ENCODE measurements at places on chromosomes 16 and 17.

DNA sequence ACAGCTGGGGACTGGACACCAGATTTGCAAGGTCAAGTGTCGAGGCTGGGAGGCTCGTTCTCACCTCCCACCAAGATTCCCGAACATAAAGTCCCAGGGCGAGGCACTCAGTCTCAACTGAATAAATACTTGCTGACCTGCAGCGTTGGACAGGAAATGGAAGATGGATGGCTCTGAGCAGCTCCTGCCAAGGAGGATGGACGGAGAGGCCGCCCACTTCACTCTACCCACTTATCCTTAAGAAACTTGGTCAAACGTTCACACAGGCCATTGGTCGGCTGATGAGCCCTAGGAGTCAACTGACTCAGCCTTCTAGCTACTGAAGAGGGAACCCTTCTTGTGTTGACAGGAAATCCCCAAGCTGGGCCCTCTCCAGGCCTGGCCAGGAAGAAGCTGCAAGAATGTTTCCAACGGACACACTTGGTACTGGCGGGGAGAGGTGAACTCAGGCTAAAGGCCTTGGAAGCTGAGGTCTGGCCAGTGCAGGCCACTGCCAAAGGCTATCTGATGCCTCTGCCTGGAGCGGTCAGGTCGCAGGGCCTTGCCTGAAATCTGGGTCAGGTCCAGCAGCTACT, 50.0 kb downstream of the VAC14 start:
- DNase-seq, result no peak

- no peak for DNase-seq
Observed at GRCh38 chr16:9497750-9498149, 406.3 kb downstream of the HAPSTR1 start.

DNA sequence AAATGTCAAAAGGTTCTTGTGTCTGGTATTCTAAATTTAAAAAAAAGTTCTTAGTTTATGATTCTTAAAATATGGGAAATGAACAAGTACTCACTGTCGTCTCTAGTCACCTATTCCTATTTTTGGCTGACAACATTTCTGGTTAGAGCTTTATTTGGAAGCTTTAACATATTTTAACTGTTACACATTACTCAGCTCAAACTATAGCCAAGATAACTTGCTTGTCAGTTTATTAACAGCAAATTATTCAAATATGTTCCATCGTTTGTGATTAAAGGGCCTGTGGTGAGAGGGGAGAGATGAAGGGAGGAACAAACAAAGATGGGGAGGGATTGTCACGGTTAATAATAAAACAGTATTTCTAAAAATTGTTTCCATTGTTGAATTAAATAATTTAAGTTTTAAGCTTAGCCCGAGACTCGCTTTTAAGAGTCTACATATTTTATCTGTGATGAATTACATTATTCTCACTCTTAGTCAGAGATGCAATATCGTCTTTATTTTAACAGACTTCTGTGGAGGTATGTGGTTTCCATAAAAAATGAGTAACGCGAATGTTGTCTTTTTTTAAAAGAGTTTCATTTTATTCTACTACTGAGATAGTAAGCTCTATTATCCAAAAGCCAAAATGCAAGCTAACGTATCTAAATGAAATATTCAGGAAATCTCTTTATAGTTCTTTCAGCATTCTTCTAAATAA, 321.9 kb upstream of the PMFBP1 start:
- DNase-seq, result no peak

- DNase-seq, result no peak
Observed at GRCh38 chr17:80047176-80047575, 10.7 kb downstream of the CCDC40 start.

DNA sequence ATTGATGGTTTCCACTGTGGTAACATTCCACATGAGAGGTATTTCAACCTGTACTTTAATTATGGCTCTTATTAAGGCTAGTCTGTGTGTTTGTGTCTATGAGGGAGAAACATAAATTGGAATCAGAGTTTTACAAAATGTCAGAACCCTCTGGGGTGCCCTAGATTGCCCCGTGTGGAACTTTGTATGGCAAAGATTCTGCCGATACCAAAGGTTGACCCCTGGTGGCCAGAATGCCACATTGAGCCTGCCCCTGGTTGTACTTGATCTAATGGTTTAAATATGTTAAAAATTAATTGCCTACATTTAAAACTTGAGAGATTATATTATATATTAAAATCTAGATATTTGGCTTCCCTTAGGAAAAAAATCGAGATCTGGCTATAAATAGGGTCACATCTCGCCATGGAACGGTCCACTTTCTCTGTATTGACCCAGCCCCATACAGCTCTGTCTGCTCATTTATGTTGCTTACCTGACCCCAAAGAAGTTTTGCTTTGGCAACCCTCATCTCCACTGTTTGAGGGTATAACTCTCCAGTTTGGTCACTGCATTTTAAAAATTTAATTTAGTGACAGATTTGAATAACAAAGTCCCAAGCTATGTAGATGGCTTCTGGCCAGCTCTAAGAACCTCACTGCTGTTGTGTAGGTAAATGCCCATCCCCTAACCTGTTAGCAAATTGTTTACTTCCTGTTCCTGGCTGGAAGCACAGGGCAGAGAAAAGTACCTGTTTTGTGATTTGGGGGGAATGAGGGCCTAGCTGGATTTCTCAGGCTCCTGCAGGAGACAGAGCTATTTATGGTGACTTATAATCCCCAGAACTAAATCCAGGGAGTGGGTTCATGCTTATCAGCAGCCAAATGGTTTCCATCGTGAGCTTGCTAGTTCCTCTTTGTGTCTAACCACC, 95.0 kb downstream of the PLCG2 start:
- DNase-seq, result peak; percentile 15

DNA sequence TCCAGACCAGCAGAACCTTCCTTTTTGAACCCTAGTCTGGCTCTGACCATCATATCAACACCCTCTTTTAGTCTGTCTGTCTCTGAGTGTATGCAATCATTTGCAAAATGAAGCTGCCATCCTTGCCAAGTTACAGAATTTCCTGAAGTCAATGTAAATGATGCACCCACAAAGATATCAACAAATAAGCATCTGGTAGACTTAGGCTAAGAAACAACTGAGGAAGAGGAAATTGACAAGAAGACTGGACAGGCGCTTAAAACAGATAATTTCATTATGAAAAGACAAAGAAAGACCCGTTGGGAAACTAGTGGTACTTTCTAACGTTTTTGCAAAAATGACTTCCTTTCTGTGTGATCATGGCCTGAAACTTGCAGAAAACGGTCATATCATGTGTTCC, 24.7 kb upstream of the CIITA start:
- no peak for DNase-seq

GRCh38 chr17:79991924-79992648, 43.6 kb downstream of the TBC1D16 start:
- DNase-seq, result no peak

GRCh38 chr17:40072040-40072734, 9.4 kb downstream of the THRA start:
- peak; percentile 72 for DNase-seq

DNA sequence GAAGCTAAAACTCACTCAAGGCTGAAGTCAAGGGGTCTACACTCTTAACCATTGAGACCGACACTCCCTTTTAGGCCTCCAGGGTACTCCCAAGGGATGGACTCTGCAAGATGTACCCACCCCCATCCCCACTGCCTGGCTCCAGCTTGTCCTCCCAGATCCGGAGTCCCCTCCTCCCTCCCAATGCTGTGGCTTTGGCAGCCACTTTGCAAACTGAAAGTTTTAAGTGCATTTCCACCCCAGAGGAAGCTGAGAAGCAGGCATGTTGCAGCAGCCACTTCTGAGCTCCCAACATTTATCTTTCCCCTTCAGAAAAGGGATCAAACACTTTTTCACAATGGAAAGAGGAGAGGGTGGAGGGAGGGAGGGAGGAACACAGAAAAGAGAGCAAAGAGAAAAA, 115.2 kb downstream of the COPRS start:
- no peak for DNase-seq

DNA sequence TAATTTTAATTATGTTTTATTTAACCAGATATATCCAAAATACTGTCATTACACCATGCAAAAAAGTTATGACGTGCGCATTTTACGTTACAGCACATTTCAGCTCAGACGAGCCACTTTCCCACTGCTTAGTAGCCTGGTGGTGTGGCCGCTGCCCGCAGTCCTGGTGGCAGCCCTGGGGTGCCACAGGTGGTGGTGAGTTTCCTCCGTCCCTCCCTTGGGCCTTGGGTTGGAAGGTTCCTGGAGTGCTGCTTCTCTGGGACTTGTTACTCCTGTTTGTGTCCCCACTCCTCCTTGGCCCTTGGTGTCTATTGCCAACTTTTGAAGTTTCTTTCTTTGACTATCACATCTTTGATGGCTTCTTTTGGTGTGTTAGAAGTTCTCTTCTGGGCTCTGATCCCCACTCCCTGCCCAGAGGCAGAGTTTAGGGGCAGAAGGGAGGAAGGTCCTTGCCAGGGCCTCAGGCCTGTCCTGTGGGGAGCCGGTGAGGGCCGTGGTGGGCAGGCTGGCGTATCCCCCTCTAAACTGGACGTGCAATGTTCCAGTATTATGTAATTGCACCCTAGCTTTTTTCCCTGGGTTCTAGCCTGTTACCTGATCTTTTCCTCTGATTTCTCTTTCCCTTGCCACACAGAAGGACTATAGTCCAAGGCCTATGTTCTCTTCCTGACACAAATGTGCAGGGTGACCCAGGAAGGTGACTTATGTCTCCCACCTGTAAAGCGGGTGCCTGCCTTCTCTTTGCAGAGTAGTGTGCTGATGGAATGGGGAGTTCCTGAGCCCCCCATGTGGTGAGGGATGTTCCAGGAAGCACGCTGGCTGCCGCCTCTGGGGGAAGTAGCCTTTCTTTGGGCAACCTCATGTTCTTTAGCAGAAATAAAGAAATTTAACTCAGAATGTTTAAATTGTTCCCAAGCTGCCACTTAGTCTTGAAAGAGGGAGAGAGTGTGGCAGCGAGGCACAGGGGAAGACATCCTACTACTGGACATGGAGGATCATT, 8.4 kb downstream of the MPRIP start:
- no peak for DNase-seq

DNA sequence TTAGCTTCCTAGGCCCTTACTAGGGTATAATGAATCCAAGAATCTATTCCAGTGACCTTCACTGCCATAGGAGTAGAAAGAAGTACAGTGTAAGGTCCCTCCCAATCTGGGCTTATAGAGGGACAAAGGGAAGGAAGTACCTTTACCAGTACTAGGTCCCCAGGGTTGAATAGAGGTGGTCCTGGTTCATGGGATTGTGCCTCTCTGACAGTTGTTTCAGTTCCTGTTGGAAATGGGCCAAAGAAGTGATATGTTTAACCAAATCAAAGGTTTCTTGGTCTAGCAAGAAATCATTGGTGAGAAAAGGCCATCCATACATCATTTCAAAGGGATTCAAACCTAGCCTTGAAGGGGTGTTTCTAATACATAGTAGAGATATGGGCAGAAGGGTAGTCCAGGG, 16.0 kb upstream of the ZNHIT3 start:
- no peak for DNase-seq

DNA sequence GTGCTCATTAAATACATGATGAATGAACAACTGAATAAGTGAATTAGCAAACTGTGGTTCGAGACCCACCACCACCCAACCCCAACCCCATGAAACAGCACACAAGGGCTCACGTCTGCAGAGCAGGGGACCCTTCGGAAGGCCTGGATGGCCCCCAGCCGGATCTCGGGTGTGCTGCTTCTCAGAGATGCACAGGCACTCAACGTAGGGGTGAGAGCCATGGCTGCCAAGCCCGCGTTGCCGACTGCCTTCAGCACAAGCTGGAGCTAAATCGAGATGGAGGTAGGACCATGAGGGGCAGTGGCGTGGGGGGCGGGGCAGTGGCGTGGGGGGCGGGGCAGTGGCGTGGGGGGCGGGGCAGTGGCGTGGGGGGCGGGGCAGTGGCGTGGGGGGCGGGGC, 93.2 kb downstream of the LITAF start:
- no peak for DNase-seq

GRCh38 chr17:43431714-43432523, 33.1 kb downstream of the ARL4D start:
- DNase-seq, result no peak

DNA sequence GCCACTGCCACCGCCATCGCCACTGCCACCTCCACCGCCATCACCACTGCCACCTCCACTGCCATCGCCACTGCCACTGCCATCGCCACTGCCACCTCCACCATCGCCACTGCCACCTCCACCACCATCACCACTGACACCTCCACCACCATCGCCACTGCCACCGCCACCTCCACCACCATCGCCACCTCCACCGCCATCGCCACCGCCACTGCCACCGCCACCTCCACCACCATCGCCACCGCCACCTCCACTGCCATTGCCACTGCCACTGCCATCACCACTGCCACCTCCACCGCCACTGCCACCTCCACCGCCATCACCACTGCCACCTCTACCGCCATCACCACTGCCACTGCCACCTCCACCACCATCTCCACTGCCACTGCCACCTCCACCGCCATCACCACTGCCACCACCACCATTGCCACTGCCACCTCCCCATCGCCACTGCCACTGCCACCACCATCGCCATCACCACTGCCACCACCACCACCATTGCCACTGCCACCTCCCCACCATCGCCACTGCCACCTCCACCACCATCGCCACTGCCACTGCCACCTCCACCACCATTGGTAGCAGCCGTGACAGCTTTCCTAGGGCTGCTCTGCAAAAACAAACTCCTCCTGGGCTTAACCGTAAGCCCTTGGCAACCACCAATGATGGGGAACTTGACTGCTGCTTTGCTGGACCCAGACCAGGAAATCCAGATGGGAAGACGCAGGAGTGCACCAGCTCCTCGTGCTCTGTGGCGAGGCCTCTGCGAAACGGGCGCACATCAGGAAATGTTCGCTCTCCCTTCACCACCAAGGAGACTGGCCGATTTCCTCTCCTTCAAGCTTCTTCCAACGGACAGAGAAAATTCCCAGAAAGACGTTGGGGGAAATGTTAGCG, 147.2 kb downstream of the RBFOX3 start:
- no peak for DNase-seq
